Caki2 (cell line): ENCODE measurements at places on chromosomes 6 and 20.
A peak's percentile ranks its signal among the peaks of the same experiment; 100 is the strongest.

DNA sequence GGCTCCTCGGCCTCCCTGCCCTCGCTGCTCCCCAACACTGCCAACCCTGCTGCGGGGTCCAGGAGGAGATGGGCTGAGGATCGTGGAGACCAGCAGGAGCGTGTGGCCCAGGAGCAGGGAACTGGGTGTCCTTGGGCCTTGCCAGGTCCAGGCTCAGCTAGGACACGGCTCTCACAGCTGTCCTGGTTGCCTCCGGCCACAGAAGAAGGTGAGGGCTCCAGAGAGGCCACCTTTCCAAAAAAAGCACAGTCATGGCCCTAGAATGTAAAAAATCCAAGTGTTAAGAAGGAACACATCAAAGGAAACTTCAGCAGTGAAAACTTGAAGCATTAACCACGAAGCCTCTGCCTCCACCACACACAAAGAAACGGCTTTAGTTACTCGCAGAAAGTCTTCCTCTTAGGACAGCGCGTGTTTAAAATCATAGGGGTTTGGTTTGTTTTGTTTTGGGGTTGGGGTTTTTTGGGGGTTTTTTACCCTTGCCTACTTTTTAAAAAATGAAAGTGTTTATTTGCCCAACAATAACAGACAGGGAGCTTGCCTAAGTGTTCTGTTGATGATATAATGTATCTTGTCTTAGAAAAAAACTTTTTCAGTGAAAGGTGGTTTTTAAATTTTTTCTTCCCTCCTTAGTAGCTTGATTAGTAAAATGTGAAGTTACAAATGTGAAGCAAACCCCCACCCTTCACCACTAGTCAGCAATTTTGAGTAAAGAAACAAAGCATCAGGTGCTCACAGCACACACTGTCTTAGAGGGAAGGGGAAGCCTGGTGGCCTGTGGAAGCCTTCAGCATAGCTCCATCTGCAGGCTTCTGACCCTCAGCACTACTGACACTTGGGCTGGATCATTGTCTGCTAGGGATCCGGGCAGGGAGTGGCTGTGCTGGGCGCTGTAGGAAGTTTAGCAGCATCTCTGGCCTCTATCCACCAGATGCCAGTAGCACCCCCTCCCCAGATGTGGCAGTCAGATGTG is 60.0 kb downstream of the PTPN1 start:
- DNase-seq, result peak; percentile 40

- no peak for DNase-seq
These were observed 206.8 kb upstream of the ZNF217 start for GRCh38 chr20:53800418-53800817.

DNA sequence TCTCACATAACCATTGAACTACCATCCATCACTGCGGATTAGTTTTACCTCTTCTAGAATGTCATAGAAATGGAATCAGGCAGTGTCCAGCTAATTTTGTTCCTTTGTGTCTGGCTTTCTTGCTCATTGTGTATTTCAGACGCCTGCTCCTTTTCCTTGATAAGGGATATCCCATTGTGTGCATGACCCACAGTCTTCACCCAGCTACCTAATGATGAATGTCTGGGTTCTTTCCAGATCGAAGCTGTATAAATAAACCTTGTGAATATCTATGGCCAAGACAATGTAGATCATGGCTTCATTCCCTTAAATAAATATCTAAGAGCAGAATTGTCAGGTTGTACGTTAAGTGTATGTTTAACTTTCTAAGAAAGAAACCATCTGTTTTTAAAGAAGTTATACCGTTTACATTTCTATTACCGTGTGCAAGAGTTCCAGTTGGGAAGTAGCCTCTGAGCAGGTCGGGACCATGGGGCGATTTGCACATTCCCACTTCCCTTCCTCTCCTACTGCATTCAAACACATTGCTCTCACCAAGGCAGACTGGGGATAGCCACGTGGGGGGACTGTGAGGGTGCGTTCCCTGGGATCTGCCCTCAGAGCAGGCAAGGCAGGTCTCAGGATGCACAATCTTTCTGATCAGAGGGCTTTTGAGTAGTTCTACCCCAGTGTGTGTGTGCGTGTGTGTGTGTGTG is 13.1 kb downstream of the CD93 start:
- DNase-seq, result no peak

- DNase-seq, result no peak
These were observed 88.3 kb upstream of the PAK5 start for GRCh38 chr20:9927224-9927623.
